Pulmonary artery endothelial cell (primary cell): ENCODE measurements at places on chromosomes 1 and 21. TPM values are rescaled to one million over a fixed set of nuclear protein-coding genes. Genes with fewer than 3 reads are reported as not detected.

The TTLL10 gene
- not detected in 2 replicates for total RNA-seq

The ITGB2 gene
- 0.07 and 0.13 TPM in 2 replicates for total RNA-seq

The GUCA2A gene
- total RNA-seq: not detected in 2 replicates

The IKBKE gene
- total RNA-seq: 14.8 and 19.2 TPM in 2 replicates

The ESRRG gene
- total RNA-seq: not detected in 2 replicates

The AMPD1 gene
- total RNA-seq: not detected in 2 replicates
